Endodermal cell (in vitro differentiated cells): ENCODE measurements at places on chromosomes 6 and 20. TPM values are rescaled to one million over a fixed set of nuclear protein-coding genes. Genes with fewer than 3 reads are reported as not detected.
A peak's percentile ranks its signal among the peaks of the same experiment; 100 is the strongest.

DEFB119 gene
- total RNA-seq, result not detected in 3 replicates

MRPS18B gene
- total RNA-seq, result 39.7 and 40.2 TPM in 2 replicates

KDM1B gene
- 9.3 and 9.4 TPM in 2 replicates for total RNA-seq

ADGRB3 gene
- total RNA-seq, result 0.32 and 0.33 TPM in 2 replicates

MLN gene
- total RNA-seq, result not detected in 2 replicates

MKKS gene
- total RNA-seq, result 13.2 TPM in 2 replicates

DNA sequence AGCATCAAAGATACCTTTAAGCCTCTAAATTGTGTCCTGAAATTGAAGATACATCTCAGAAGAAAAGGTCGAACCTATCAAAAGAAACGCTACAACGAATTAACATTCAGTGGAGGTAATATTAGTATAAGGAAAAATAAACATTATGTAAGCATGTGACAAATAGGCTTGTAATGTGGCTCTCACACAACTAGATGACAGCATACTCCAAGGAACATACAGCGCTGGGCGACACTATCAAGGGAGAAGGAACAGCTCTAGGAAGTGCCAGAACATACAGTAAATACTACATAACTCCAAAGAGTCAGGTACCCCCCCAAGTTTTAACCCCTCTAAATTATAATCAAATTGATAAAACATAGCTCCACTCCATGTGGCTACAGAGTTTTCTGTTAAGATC is 103.5 kb downstream of the LAMP5 start:
- peak; percentile 67 for DNase-seq
- H3K4me3 ChIP-seq, result no peak overlapping the region
- H3K36me3 ChIP-seq, result no peaks in the 10 kb centered on the region
- no peaks in the 10 kb centered on the region for H3K4me1 ChIP-seq

GRCh38 chr6:161225681-161226008 is 48.2 kb downstream of the AGPAT4 start:
- H3K27me3 ChIP-seq, result no peaks in the 10 kb centered on the region
- DNase-seq, result no peak
- H3K36me3 ChIP-seq, result peaks cover 77% of the 10 kb centered on the region
- H3K4me3 ChIP-seq, result no peak overlapping the region
- peaks cover 11% of the 10 kb centered on the region for H3K4me1 ChIP-seq

DNA sequence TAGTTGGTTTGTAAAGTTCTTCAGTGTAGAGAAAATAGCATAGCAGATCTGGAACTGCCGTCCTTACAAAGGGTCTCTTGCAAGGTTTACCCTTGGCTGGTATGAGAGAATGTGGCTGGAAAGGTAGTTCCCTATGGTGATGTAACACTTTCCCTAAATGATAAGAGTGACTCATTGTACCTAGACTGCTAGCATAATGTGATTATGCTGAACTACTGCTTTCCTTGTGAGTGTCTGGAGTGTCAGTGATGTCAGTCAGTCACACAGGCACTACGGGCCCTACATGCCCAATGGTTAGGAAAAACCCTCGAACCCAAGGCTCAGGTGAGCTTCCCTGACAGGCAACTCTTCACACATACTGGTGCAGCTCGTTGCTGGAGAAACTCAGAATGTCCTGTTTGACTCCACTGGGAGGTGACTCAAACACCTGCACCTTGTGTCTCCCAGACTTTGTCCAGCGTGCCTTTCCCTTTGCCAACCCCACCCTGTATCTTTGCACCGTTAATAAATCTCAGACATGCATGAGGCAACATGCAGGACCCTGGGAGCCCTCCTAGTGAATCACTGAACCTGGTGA is 28.4 kb upstream of the LY86 start:
- no peak overlapping the region for H3K27ac ChIP-seq
- peaks cover 6% of the 10 kb centered on the region for H3K27me3 ChIP-seq
- no peak for DNase-seq
- no peaks in the 10 kb centered on the region for H3K36me3 ChIP-seq

DNA sequence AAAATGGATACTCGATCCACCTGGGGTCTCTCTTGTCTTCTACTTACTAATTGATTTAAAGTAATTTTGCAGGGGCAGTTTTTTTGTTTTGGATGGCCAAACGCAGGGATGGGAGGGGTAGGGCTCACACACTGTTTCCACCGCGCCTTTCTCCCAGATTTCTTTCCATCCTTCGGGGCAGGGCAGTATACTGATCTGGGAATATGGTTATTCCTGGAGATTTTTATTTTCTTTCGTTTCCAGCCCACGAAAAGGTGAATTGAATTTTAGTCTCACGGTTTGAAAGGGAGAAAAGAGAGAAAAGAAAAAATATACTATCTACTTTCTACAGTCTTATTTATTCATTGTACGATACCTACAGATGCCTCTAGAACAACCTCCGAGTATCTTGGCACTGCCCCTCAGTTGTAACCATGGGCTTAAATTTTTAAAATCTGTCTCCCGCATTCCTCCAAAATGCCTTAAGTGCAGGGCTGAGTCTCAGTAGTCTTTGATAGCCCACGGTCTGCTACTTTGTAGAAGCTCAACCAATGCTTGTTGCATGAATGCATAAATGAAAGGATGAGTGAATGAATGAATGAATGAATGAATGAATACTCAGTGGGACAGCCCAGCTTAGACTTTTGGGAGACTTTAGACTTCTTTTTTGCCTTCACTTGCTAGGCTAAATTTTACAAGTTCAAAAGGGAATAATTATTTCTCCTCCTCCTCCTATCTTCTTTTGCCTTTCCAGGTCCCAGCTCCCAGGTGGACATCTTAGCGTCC is 18.1 kb upstream of the TRIM27 start:
- no peaks in the 10 kb centered on the region for H3K4me1 ChIP-seq
- H3K27me3 ChIP-seq, result no peaks in the 10 kb centered on the region
- H3K4me3 ChIP-seq, result peak overlapping the region; percentile 94
- no peak overlapping the region for H3K27ac ChIP-seq

DNA sequence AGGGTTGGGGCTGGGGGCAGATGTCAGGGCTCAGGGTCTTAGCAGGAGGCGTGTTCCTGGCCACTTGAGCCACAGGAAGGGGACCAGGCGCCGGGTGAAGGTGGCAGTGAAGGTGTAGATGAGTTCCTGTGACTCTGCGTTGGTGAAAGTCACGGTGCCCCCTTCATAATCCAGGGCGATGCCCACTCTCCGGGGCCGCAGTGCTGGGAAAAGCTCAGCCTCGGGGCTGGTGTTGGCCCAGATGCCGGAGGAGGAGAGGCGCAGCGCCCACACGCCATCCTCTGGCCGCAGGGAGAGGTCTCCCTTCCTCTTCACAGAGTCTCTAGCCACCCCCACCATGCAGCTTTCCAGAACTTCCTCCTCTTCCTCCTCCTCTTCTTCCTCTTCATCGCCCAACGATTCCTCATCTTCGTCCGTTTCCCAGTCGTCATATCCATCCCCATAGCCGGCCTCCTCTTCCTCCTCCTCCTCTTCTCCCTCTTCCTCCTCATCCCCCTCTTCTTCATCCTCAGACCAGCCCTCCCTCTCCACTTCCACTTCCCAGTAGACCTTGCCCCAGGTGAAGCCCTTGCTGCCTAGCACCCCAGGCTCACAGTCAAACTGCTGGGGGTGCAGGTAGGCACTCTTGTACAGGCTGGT is 22.6 kb downstream of the TRIM15 start:
- H3K27me3 ChIP-seq, result no peaks in the 10 kb centered on the region
- no peak for DNase-seq
- no peaks in the 10 kb centered on the region for H3K4me1 ChIP-seq
- no peak overlapping the region for H3K27ac ChIP-seq
- peaks cover 57% of the 10 kb centered on the region for H3K36me3 ChIP-seq

DNA sequence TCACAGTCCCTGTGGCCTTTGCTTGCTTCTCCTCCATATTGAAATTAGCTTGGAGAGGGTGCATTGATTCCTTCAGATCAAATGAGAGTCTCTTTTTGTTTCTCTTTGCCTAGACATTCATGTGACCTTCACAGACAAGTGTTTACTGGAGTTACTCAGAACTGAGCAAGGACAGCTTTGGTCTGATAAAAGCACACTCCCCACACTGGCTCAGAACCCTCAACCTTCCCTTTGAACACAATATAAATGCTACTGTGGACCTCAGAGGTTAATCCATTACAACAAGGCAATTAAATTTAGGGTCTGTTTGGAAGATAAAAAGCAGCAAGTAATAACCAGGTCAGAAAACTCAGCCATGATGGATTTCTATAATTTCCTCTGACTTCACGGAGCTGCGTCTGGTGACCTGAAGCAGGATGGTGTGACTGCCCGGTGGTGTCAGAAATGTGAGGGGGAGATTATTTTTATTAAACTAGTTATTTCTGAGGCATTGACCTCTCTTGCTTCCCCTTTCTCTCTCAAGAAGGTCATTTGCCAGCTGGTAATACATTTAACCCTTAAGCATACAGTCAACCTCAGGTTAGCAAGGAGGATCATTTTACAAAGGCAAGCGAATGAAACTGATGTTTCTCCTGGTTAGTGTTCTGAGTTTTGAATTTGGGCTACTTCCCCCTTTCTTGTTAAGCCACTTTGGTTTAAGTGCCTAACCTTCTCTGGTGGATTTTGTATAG is 208.2 kb downstream of the CLIC5 start:
- no peak for DNase-seq
- no peak overlapping the region for H3K27ac ChIP-seq
- no peaks in the 10 kb centered on the region for H3K36me3 ChIP-seq
- H3K4me3 ChIP-seq, result no peak overlapping the region

- H3K27ac ChIP-seq, result no peak overlapping the region
- H3K27me3 ChIP-seq, result no peaks in the 10 kb centered on the region
- no peak overlapping the region for H3K4me3 ChIP-seq
- DNase-seq, result no peak
- H3K4me1 ChIP-seq, result no peaks in the 10 kb centered on the region
- H3K36me3 ChIP-seq, result no peaks in the 10 kb centered on the region
These were observed 229.5 kb downstream of the UBE3D start for GRCh38 chr6:82836022-82836575.

DNA sequence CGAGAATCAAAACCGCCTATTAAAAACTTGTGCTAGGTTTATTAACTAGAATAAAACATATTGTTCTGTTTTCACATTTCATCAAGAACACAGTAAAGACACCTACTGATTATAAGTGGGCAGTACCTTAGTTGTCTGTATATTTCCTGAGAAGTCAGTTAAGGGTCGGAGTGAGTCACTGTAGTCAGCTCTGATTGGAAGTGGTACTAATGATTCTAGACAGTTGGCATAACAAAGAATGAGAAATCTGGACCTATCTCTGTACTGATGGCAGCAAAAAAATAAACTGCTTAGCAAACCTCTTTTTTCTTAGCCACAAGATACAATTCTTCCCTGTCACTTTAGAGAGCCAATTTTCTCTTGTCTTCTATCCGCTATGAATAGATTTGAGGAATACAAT is 387.3 kb upstream of the ADGRB3 start:
- DNase-seq, result no peak
- H3K27me3 ChIP-seq, result no peaks in the 10 kb centered on the region
- H3K4me1 ChIP-seq, result no peaks in the 10 kb centered on the region

GRCh38 chr6:152461556-152461955 is 175.6 kb downstream of the SYNE1 start:
- H3K27me3 ChIP-seq, result no peaks in the 10 kb centered on the region
- no peak overlapping the region for H3K4me3 ChIP-seq
- H3K4me1 ChIP-seq, result no peaks in the 10 kb centered on the region
- DNase-seq, result no peak
- no peaks in the 10 kb centered on the region for H3K36me3 ChIP-seq

GRCh38 chr6:12084681-12085080 is 72.6 kb downstream of the HIVEP1 start:
- no peak for DNase-seq
- H3K27ac ChIP-seq, result no peak overlapping the region
- no peaks in the 10 kb centered on the region for H3K4me1 ChIP-seq
- peaks cover 7% of the 10 kb centered on the region for H3K36me3 ChIP-seq
- H3K4me3 ChIP-seq, result no peak overlapping the region
- no peaks in the 10 kb centered on the region for H3K27me3 ChIP-seq

DNA sequence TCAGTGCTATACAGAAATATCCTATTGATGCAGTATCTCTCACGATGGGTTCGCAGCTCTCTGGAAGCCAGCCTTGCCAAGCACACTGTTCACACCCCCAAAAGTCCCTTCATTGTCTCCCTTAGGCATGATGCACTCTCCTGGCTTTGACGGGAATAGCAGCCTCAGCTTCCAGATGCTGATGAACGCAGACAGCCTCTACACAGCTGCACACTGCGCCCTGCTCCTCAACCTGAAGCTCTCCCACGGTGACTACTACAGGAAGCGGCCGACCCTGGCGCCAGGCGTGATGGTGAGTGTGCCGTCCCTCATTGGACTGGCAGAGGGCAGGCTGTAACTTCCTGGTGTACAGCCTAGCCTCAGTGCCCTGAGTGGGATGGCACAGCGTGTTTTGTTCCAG is 60.0 kb upstream of the PBOV1 start:
- H3K36me3 ChIP-seq, result peaks cover 11% of the 10 kb centered on the region
- H3K27me3 ChIP-seq, result no peaks in the 10 kb centered on the region
- no peak overlapping the region for H3K27ac ChIP-seq
- peaks cover 2% of the 10 kb centered on the region for H3K4me1 ChIP-seq
- peak; percentile 67 for DNase-seq

DNA sequence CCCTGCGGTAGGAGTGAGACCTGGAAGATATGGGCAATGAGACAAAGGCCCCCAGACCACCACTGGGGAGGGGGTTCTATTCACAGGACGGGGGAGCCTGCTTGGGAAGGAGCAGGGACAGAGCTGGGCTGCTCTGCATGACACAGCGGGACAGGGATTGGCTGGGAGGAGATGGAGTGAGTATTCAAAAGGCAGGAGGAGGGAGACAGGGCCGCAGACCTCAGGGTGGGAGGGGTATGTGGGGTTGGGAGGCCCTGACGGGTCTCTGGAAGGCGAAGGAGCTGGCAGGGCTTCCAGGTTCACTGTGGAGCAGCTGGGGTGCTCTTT is 60.8 kb upstream of the RPS6KA2 start:
- H3K27ac ChIP-seq, result peak overlapping the region; percentile 8
- H3K4me1 ChIP-seq, result peaks cover 5% of the 10 kb centered on the region
- H3K4me3 ChIP-seq, result no peak overlapping the region
- no peaks in the 10 kb centered on the region for H3K27me3 ChIP-seq
- no peaks in the 10 kb centered on the region for H3K36me3 ChIP-seq

- no peaks in the 10 kb centered on the region for H3K27me3 ChIP-seq
- H3K36me3 ChIP-seq, result peaks cover 32% of the 10 kb centered on the region
- DNase-seq, result no peak
- peaks cover 2% of the 10 kb centered on the region for H3K4me1 ChIP-seq
- H3K4me3 ChIP-seq, result peak overlapping the region; percentile 91
- no peak overlapping the region for H3K27ac ChIP-seq
These were observed 1.1 kb downstream of the ORC3 start for GRCh38 chr6:87590990-87591389.
